ENCODE measurements at places on chromosomes 11 and 22. TPM values are rescaled to one million over a fixed set of nuclear protein-coding genes. Genes with fewer than 3 reads are reported as not detected.

Gene PGA5
- total RNA-seq: 0.35 TPM

Gene SCN2B
- total RNA-seq: 0.25 TPM

Gene ANKRD42
- 22.5 TPM for total RNA-seq

Gene OTOG
- 0.06 TPM for total RNA-seq

Gene SLC22A6
- 2.4 TPM for total RNA-seq

DNA sequence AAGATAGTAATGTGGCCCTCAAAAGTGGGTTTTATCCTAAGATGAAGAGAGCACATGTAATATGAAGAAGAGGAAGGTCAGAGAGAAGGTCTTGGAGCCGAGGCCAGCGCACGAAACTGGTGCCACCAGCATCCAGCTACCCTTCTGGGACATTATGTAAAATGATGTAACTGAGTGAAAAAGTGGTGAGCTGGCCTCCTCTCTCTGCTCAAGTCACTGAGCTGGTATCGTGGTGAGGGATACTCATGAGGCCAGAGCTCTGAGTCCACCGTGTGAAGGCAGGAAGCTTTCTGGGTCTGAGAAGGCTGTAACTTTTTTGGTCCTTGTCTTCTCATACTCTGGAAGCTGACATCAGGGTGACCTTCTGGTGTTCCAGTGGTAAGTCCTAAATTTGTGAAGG lies 25.1 kb downstream of the RNF185 start:
- H3K27ac ChIP-seq: no peak overlapping the region
- H3K36me3 ChIP-seq: peaks cover 6% of the 10 kb centered on the region
- no peaks in the 10 kb centered on the region for H3K4me1 ChIP-seq
- H3K27me3 ChIP-seq: no peaks in the 10 kb centered on the region
- DNase-seq: no peak

GRCh38 chr11:78397398-78397797 lies 20.2 kb downstream of the GAB2 start:
- no peak overlapping the region for H3K27ac ChIP-seq
- no peak for DNase-seq
- no peak overlapping the region for H3K4me3 ChIP-seq
- no peaks in the 10 kb centered on the region for H3K36me3 ChIP-seq
- no peaks in the 10 kb centered on the region for H3K27me3 ChIP-seq
- peaks cover under 1% of the 10 kb centered on the region for H3K4me1 ChIP-seq

GRCh38 chr11:19595499-19595839 lies 117.2 kb upstream of the NAV2 start:
- H3K27me3 ChIP-seq: no peaks in the 10 kb centered on the region
- H3K4me3 ChIP-seq: no peak overlapping the region
- peaks cover 4% of the 10 kb centered on the region for H3K4me1 ChIP-seq
- no peak for DNase-seq

DNA sequence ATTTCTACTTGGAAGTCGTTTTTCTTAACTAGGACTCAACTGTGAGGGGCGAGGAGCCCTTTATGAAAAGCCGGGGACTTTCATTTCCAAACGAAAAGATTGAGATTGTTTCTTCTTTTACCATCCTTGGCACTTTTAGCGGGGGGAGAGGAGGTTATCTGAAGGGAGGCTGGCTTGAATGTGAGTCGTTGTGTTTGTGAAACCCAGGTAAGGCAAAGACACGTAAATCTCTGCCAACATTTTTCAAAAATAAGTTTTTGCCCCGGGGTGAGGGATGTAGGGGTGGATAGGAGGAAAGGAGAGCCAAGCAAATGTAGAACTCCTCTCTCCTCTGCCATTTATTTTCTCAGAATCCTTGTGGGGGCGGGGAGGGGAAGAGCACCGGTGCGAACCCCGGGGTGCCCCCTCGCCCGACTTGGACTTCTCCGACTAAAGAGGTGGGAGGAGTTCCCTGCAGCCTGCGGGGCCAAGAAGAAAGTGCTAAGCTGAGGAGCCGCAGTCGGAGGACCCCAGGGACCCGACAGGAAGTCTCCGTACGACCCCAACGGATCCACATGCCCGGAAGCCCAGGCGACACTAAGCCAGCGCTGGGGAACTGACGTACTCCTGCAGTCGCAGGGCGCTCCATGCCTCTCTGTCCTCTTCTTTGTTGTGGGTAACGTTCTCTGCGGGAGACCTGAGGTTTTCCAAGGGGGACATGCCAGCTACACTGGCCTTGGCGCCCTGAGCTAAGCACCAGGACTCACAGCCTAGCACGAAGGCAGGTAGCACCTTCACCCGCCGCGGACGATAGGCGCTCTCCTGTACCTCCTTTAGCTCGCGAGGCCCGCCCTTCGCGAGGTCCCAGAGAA lies 2.4 kb upstream of the WT1 start:
- peak; percentile 82 for DNase-seq
- no peaks in the 10 kb centered on the region for H3K4me1 ChIP-seq
- H3K4me3 ChIP-seq: peak overlapping the region; percentile 88
- peaks cover 12% of the 10 kb centered on the region for H3K27me3 ChIP-seq
- H3K27ac ChIP-seq: no peak overlapping the region

DNA sequence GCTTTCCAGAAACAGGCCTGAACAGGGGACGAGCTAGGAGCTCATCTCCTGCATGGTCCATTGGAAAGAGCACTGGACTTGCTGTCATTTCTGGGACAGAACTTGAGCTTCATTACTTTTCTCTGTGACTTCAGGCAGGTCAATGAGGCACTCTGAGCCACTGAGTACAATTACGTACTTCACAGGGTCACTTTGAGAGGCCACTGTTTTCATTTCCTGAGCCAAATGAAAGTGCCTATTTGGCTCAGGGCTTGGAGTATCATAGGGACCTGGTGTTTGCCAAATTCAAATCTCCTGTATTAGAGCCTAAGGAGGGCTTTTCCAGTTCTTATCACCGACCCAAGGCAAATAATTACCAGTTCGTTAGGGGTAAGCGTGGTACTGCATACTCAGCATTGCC lies 319.3 kb downstream of the CADM1 start:
- H3K4me1 ChIP-seq: no peaks in the 10 kb centered on the region
- H3K27me3 ChIP-seq: no peaks in the 10 kb centered on the region
- no peak overlapping the region for H3K27ac ChIP-seq
- no peak overlapping the region for H3K4me3 ChIP-seq
- H3K36me3 ChIP-seq: no peaks in the 10 kb centered on the region

- peaks cover 4% of the 10 kb centered on the region for H3K4me1 ChIP-seq
- H3K27ac ChIP-seq: no peak overlapping the region
- DNase-seq: peak; percentile 70
- H3K27me3 ChIP-seq: no peaks in the 10 kb centered on the region
- H3K4me3 ChIP-seq: no peak overlapping the region
These were observed 37.1 kb upstream of the CARS1 start for GRCh38 chr11:3094223-3094824.

GRCh38 chr11:11374358-11375148 lies 21.5 kb upstream of the CSNK2A3 start:
- no peaks in the 10 kb centered on the region for H3K27me3 ChIP-seq
- H3K36me3 ChIP-seq: peaks cover 8% of the 10 kb centered on the region
- H3K27ac ChIP-seq: no peak overlapping the region
- DNase-seq: no peak
- peaks cover 2% of the 10 kb centered on the region for H3K4me1 ChIP-seq

- no peak overlapping the region for H3K4me3 ChIP-seq
- H3K4me1 ChIP-seq: peaks cover 15% of the 10 kb centered on the region
- H3K36me3 ChIP-seq: peaks cover 11% of the 10 kb centered on the region
- no peak overlapping the region for H3K27ac ChIP-seq
- peaks cover 22% of the 10 kb centered on the region for H3K27me3 ChIP-seq
- DNase-seq: peak; percentile 45
These were observed 4.6 kb downstream of the PHOX2A start for GRCh38 chr11:72239313-72239848.

DNA sequence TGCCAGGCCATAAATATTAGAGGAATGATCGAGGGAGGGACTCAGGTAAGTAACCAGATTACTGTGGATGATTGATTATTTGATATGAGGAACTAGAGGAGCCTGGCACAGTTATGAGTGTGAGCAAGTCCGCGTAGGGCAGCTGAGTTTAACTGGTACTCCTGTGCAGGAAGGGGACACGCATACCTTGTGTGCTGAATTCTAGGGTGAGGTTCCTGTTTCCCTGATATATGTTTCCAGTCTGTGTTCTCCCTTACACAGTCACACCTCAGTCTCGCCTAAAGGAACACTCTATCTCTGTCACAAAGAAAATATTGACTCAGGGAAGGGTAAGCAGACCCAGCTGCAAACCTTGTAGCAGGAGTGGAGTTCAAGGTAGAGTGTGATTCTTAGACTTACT lies 17.4 kb downstream of the SGSM3 start:
- peaks cover 2% of the 10 kb centered on the region for H3K4me1 ChIP-seq
- no peak for DNase-seq
- no peaks in the 10 kb centered on the region for H3K27me3 ChIP-seq
- H3K27ac ChIP-seq: no peak overlapping the region

GRCh38 chr11:13062115-13062514 lies 53.0 kb downstream of the RASSF10 start:
- H3K27me3 ChIP-seq: no peaks in the 10 kb centered on the region
- no peaks in the 10 kb centered on the region for H3K36me3 ChIP-seq
- no peaks in the 10 kb centered on the region for H3K4me1 ChIP-seq
- H3K27ac ChIP-seq: no peak overlapping the region
